ENCODE measurements at places on chromosomes 3 and 15.

- DNase-seq: no peak
Measured at GRCh38 chr3:69368129-69368741, 17.7 kb downstream of the FRMD4B start.

GRCh38 chr3:52119099-52119498 is 35.1 kb downstream of the POC1A start:
- no peak for DNase-seq

GRCh38 chr3:45100981-45101407 is 45.2 kb downstream of the CDCP1 start:
- no peak for DNase-seq

GRCh38 chr15:88954431-88955277 is 41.5 kb upstream of the MFGE8 start:
- DNase-seq: no peak

GRCh38 chr15:62066663-62067447 is at the start of gene C2CD4A:
TSS of gene C2CD4A (plus strand) at chr15:62066977. CDS start at chr15:62067614, 637 bp downstream.
- DNase-seq: peak; percentile 81

GRCh38 chr3:194615226-194615625 is 18.0 kb downstream of the TMEM44 start:
- DNase-seq: no peak

- DNase-seq: no peak
Measured at GRCh38 chr15:69414701-69415167, 585 bp downstream of the KIF23 start.

DNA sequence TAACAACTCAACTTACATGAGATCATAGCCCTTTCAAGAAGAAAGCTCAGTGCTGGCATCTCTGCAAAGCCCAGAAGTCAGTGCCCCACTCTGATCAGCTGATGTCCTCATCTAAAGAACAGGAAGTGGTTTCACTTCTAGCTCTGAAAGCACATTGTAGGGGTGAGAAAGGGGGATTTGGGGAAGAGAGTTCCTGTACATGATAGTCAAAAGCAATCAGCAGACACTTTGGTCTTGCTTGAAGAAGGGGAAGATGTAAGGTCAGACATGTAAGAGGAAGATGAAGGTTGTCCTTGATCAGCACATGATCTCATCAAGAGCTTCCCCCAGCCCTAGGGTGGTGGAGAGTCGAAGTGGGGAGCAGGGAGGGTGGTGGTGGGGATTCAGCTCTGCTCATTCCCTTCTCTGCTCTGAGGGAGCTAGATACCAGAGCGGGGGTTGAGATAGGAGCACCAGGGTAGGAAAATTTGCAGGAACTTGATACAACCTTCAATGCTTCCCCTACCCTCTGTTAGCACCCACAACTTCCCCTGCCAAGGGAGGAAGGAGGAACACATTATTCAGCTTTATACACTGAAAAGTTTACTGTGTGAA is 76.4 kb upstream of the ETV5 start:
- DNase-seq: no peak

GRCh38 chr3:66392966-66393332 is 107.9 kb downstream of the LRIG1 start:
- no peak for DNase-seq

GRCh38 chr3:12586403-12586802 is 29.5 kb downstream of the MKRN2 start:
- no peak for DNase-seq

DNA sequence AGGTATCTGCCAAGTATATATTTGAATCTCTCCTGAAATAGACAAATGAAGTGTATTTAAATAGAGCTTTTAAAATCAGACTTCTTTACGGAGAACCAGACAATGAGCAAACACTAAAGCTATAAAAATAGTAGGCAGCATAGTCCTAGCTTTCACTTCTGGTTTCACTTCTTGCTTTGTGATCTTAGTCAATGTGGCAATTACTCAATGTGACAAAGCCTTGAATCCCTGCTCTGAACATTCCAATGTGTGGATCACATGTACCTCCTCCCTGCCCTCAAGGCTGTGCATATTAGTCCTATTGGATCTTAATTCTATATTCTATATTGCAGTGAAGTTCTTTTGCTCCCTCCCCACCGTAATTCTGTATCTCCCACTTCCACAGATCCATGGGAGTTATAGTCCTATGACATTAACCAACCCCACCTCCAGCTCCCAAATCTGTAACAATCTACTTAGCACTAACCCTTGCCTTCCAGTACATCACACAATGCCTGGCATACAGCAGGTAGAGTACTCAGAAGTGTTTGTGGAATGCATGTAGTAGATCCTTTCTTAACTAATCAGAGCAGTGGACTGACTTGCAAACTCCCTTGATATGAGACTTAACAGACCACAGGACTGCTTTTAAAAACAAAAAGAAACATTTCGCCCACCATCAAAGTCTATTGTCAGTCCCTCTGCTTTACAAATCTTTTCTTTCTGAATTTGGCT is 24.3 kb upstream of the CP start:
- DNase-seq: no peak

DNA sequence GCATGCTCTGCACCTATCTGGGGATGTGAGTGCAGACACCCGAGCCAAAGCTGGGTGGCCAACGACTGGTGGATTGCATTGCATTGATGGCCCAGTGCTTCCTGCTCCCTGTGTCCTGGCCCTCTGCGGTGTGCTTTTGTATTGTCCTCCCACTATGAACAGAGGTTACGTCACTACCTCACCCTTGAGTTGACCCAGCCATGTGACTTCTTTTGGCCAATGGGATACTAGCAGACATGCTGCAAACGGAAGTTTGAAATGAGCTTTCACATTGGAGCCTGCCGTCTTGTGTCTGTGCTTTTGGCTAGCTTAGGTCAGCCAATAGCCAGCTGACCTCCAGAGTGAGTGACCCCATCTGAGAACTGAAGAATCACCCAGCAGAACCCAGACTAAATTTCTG is 15.3 kb upstream of the TBC1D21 start:
- no peak for DNase-seq

DNA sequence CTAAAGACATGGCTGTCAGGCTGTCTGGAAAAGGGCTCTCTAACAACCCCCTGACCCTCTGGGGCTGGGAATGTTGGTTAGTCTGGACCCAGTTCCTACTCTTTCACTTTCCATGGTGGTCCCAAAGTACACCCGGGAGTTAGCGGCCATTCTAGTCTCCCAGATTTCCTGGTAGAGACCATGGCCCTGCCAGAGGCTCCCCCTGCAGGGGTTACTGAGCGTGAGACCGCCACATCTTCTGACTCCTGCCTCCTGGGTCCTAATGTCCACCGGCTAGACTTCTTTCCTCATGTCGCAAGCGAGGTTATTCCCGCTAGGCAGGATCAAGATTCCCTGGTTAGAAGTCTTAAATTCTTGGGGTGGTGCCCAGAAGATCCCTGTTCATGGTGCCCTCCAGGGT is 540.0 kb upstream of the ROBO1 start:
- no peak for DNase-seq

DNA sequence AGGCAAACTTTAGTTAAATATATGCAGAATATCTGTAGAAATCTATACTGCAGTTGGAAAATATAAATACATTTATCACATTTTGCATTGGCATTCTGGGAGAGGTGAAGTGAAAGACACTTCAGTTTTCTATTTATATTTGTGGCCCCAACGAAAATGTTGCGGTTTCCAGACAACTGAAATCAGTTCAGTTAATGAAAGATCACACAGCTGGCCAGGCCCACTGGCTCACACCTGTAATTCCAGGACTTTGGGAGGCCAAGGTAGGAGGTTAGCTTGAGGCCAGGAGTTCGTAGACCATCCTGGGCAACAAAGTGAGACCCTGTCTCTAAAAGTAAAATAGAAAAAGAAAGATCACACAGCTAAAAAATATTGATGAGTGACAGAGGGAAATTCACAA is 11.9 kb upstream of the CLASP2 start:
- no peak for DNase-seq

All from COR-L47 (cell line).